ENCODE measurements at places on chromosomes 4 and X.

GRCh38 chr4:33411182-33411581, 2691.0 kb downstream of the PCDH7 start:
- no peak for DNase-seq

GRCh38 chrX:153455571-153455970, 9.7 kb upstream of the TREX2 start:
- no peak for DNase-seq

GRCh38 chr4:119046263-119046662, 89.4 kb upstream of the MYOZ2 start:
- DNase-seq = peak; percentile 87

GRCh38 chr4:121192480-121192879, 28.4 kb upstream of the TNIP3 start:
- no peak for DNase-seq

GRCh38 chrX:57121816-57122215, 468 bp upstream of the SPIN2B start:
- no peak for DNase-seq

DNA sequence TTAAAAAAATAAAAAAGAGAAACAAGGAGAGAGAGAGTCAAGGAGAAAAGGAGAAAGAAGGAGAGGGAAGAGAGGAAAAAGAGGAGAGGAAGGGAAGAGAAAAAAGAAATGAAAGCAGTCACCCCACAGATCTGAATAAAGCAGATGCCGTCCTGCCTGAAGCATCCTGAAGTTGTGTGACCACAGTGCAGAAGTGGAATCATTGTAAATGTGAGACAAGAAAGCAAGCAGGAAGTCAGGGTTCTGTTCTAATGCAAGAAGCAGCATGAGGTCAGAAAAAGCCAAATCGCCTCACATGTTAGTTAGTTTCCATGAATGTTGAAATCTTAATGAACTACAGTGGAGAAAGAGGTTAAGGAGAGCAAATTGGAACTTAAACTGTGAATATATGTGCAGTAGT, 692.5 kb downstream of the CENPC start:
- DNase-seq = no peak

GRCh38 chr4:4491396-4491893, 50.4 kb downstream of the STX18 start:
- no peak for DNase-seq

GRCh38 chr4:184784628-184785257, 41.0 kb downstream of the ACSL1 start:
- no peak for DNase-seq

- no peak for DNase-seq
Observed at GRCh38 chr4:3634894-3635820, 102.9 kb upstream of the LRPAP1 start.
